ENCODE measurements at places on chromosomes 2 and 18.

DNA sequence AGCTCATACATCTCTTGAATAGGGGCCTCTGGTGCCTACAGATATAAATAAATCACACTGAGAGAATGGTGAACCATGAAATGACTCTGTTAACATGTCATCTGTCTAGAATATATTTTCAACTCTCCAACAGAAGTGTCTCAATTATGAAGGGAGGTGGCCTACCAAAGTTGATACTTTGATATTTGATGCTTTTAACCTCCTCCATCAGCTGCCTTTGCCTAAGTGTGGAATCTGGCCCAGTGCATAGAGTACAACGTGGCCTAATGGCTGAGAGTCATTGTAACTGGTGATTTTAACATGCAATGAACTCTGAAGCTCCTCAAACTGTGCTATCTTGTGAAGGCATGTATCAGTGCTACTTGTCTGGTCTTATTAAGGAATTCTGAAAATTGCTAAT is 93.4 kb downstream of the MYO3B start:
- no peak for DNase-seq

DNA sequence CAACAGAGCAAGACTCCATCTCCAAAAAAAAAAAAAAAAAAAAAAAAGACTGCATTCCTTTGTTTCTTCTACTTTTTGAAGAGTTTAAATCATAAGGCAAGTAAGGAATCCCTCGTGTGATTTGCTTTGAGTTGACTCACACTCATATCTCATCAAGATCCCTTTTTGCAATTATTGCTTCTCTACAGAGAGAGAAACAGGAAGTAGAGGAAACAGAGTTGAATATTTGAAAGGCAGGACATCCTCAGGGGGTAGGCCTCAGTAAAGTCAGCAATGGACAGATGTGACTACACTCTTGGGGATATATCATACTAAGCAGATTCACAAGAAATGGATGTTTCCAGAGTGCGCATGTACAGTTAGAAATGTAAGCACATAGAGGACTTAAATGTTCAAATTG is 11.2 kb upstream of the EFR3B start:
- DNase-seq, result no peak

GRCh38 chr2:159882130-159882745 is 84.2 kb upstream of the CD302 start:
- no peak for DNase-seq

GRCh38 chr2:74639550-74639949 is 8.6 kb downstream of the M1AP start:
- no peak for DNase-seq

DNA sequence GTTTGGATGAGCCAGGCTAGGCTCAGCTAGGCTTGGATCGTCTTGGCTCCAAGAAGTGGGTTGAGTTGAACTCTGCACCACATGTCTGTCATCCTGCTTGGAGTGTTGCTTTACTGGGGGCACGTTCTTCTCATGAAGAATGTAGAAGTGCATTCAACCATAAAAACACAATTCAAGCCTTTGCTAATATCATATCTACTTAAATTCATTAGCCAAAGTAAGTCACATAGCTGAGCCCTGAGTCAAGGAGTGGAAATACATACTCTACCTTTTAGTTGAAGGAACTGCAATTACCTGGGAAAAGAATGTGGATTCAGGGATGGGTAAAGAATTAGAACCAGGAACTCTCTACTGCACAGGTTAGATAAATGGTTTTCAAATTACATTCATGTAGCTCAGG is 360.4 kb upstream of the KCNH7 start:
- no peak for DNase-seq

- DNase-seq, result no peak
These were observed 207.0 kb upstream of the SALL3 start for GRCh38 chr18:78772360-78773302.

- no peak for DNase-seq
These were observed 69.0 kb downstream of the RBM43 start for GRCh38 chr2:151192681-151193080.

- DNase-seq, result peak; percentile 74
These were observed 73.3 kb downstream of the PIK3C3 start for GRCh38 chr18:42028247-42028832.

GRCh38 chr2:120576509-120577474 is 158.9 kb upstream of the GLI2 start:
- peak; percentile 62 for DNase-seq

- no peak for DNase-seq
These were observed 2.3 kb upstream of the BCL11A start for GRCh38 chr2:60555783-60556139.

GRCh38 chr2:160279813-160280465 is 79.9 kb upstream of the ITGB6 start:
- no peak for DNase-seq

All from adipocyte (in vitro differentiated cells).